ENCODE measurements at places on chromosomes 4 and X. TPM values are rescaled to one million over a fixed set of nuclear protein-coding genes. Genes with fewer than 3 reads are reported as not detected.

NKX3-2 gene
- not detected for total RNA-seq

SUV39H1 gene
- total RNA-seq = 33.4 TPM

HHIP gene
- total RNA-seq = not detected

- peaks cover 4% of the 10 kb centered on the region for H3K4me1 ChIP-seq
- no peaks in the 10 kb centered on the region for H3K27me3 ChIP-seq
- no peak overlapping the region for H3K27ac ChIP-seq
- H3K36me3 ChIP-seq = no peaks in the 10 kb centered on the region
- no peak overlapping the region for H3K4me3 ChIP-seq
These were observed 147.3 kb upstream of the FTHL17 start for GRCh38 chrX:31219174-31219573.

DNA sequence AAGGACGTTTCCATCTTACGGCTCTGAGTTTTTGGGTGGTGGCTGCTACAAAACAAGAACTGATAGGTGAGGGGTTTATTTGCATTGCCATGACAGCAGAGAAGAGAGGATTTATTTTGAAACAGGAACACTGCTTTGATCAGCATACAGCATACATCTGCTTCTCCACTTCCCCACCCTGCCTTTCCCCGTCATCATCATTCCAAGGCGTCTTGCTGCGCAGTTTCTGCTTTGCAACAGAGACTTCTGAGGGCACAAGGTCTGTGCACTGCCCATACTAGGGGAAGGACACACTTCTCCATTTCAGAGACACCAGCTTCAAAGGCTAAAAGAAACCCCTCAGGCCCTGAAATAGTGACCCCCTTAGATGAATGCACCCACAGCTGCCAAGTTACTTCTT lies 19.1 kb downstream of the STARD8 start:
- H3K36me3 ChIP-seq = no peaks in the 10 kb centered on the region
- no peak overlapping the region for H3K4me3 ChIP-seq
- H3K27ac ChIP-seq = no peak overlapping the region
- no peaks in the 10 kb centered on the region for H3K4me1 ChIP-seq
- H3K27me3 ChIP-seq = no peaks in the 10 kb centered on the region

DNA sequence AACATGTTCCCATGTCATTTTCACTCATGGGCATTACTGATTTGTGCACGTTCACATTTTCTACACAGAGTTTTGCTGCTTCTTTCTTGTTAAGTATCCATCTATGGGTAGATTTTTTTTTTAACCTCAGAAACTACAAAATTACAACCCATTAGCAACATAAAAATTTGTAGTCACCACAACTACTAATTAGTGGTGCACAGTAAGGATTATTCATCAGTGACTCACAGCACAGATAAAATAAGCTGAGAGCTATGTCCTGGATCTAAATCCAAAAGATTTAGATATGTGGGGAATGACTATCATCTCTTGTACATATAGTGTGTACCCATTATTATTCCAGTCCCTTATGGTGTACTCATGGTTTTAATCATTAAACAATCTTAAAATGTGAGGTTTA lies 19.7 kb upstream of the AMELX start:
- H3K4me3 ChIP-seq = no peak overlapping the region
- H3K36me3 ChIP-seq = no peaks in the 10 kb centered on the region
- H3K27me3 ChIP-seq = no peaks in the 10 kb centered on the region
- no peaks in the 10 kb centered on the region for H3K4me1 ChIP-seq
- DNase-seq = no peak

GRCh38 chrX:140744085-140744484 lies 34.5 kb downstream of the LINC00632 start:
- H3K27ac ChIP-seq = no peak overlapping the region
- peaks cover 9% of the 10 kb centered on the region for H3K4me1 ChIP-seq
- no peak overlapping the region for H3K4me3 ChIP-seq

DNA sequence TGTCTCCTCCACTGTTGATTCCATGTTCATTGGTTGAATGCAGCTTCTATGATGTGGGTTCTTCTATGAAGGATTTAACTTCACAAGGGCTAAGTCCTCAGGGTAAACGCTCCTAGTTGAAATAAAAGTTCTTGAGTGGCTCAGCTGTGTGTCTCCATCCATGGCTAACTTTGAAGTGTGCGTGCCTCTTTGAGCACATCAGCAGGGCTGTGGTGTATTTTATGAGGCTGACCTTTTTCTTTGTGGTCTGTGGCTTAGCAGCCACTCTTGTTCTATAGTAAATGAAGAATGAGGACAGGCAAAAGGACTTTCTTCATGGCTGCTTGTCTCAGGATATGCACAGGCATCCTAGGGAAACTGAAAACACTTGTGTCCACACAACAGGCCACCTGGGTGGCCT lies 88.5 kb downstream of the KIT start:
- no peak overlapping the region for H3K27ac ChIP-seq
- H3K27me3 ChIP-seq = no peaks in the 10 kb centered on the region
- H3K4me3 ChIP-seq = no peak overlapping the region
- H3K36me3 ChIP-seq = no peaks in the 10 kb centered on the region
- no peak for DNase-seq

DNA sequence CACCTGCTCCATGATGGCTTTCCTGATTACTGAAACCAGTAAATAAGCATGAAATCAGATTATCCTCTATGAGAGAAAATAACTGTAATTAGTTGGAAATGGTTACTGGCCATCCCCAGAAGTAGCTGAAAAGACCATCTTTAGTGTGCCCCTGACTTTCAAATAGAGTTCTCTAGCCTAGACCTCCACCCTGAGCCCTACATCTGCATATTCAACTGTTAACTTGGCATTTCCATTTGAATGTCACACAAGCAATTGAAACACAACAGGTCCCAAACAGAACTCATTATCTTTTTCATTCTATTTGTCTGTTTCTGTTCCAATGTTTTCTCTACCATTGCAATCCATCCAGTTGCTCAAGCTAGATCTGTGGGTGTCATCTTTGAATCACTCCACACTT lies 952.3 kb downstream of the RPA4 start:
- no peak overlapping the region for H3K27ac ChIP-seq
- no peak overlapping the region for H3K4me3 ChIP-seq
- H3K4me1 ChIP-seq = no peaks in the 10 kb centered on the region
- no peak for DNase-seq
- no peaks in the 10 kb centered on the region for H3K27me3 ChIP-seq

DNA sequence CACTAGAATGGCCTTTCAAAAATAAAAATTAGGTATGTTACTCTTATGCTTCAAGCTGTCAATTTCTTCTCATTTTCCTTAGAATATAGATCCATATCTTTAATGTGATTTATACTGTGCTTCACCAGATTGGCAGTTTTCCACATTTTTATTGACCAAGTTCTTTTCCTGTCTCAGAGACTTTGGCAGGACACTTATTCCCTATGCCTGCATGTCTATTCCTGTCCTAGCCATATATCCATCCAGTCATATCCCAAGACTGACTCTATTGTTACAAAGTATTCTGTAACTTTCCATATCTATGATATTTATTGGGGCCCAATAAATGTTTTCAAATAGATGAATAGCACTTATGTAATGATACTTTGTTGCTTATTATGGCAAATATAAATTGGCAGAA lies 450.7 kb downstream of the GASK1B start:
- H3K4me3 ChIP-seq = no peak overlapping the region
- H3K4me1 ChIP-seq = no peaks in the 10 kb centered on the region
- no peak for DNase-seq
- H3K27ac ChIP-seq = no peak overlapping the region
- H3K36me3 ChIP-seq = no peaks in the 10 kb centered on the region

DNA sequence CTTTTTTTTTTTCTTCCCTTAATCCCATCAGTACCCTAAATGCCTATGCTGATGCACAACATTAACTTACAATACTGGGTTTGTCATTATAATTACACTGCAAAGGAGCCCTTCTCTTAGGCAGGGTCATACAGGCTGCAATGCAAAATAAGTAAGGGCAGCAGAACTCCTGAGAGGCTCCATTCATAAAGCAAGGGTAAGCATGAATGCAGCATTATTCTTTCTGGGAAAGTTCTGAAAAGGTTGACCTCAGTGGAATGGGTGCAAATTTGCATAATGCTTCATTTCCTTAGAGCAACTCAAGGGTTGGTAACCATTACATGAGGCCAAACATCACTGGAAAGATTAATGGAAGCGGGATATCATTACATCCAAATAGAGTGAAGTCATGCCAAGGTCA lies 789.2 kb downstream of the KLHL13 start:
- H3K36me3 ChIP-seq = no peaks in the 10 kb centered on the region
- no peak for DNase-seq
- no peak overlapping the region for H3K4me3 ChIP-seq
- no peaks in the 10 kb centered on the region for H3K4me1 ChIP-seq
- H3K27ac ChIP-seq = no peak overlapping the region
- H3K27me3 ChIP-seq = no peaks in the 10 kb centered on the region

DNA sequence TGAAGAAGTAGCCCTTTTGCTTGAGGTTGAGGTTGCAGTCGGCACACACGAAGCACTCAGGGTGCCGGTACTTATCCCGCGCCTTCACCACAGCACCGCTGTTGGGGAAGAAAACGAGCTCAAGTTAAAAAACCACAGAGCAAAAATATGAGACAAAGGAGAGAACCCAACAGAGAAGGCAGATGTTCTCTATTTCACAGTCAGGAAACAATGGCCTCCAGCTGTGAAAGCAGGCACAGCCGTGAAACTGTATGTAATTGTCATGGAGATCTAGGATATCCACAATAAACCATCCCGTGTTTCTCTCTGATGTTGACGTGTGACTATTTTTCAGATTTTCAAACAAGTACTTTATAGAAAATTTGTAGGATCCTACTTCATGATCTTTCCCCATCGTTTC lies 30.9 kb upstream of the CCDC110 start:
- H3K36me3 ChIP-seq = no peaks in the 10 kb centered on the region
- DNase-seq = no peak
- H3K4me3 ChIP-seq = no peak overlapping the region
- no peak overlapping the region for H3K27ac ChIP-seq
- H3K4me1 ChIP-seq = no peaks in the 10 kb centered on the region

- DNase-seq = no peak
- H3K27ac ChIP-seq = no peak overlapping the region
- H3K27me3 ChIP-seq = no peaks in the 10 kb centered on the region
- peaks cover 11% of the 10 kb centered on the region for H3K4me1 ChIP-seq
- no peak overlapping the region for H3K4me3 ChIP-seq
These were observed 65.3 kb downstream of the HPRT1 start for GRCh38 chrX:134525086-134525792.

DNA sequence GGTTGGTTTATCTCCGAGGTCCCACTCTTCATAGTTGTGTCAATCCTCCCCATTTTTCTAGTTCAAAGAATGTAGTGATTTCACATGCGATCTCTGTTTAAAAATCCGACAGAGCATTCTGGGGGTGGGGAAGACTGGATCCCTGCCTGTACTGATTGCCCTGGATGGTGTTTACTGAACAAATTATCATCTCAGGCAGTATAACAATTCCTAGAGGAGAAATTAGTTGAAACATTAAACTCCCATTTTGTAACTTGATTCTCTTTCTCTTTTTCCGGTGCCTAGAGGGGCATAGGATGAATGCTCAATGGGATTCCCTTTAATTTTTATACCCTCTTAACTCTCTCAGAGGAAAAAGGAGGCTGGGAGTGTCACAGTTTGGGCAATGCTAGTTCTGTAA lies 10.0 kb upstream of the CWH43 start:
- H3K27ac ChIP-seq = no peak overlapping the region
- H3K36me3 ChIP-seq = no peaks in the 10 kb centered on the region
- H3K27me3 ChIP-seq = peaks cover 15% of the 10 kb centered on the region
- DNase-seq = no peak
- H3K4me1 ChIP-seq = no peaks in the 10 kb centered on the region
- H3K4me3 ChIP-seq = no peak overlapping the region

DNA sequence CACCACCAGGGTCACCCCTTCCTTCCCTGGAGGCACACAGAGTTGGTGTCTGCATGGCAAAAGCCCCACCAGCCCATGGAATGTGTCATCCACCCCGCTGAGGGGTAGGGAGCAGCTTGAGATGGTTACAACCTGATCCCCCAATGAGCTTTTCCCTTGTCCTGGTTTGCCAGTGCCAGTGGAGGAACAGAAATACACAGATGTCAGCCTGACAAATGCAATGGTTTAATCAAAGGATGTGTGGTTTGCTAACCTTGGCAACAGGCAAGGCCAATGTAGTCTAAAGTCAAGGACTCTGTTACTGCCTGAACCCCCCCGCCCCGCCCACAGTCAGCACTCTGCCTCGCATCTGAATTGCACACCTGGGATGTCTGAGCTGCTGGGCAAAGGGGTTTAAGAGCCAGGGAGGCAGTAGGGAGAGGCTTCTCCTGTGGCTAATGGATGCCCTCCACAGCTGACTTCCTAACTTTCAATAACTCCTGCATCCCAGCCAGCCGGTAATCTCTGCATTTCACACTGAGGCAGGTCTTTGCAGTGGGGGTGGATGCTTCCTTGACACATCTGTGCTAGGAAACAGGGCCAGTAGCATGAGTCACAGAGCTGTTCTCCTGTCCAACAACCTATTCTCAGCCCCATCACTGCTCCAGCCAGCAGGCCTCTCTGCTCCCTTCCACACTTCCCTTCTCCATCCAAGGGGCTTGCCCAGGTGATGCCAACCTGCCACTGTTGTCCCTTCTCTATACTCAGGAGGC lies 137.5 kb downstream of the AMMECR1 start:
- peaks cover 7% of the 10 kb centered on the region for H3K36me3 ChIP-seq
- no peak for DNase-seq
- H3K4me1 ChIP-seq = peaks cover 3% of the 10 kb centered on the region
